ENCODE measurements at places on chromosomes 7 and 10.

DNA sequence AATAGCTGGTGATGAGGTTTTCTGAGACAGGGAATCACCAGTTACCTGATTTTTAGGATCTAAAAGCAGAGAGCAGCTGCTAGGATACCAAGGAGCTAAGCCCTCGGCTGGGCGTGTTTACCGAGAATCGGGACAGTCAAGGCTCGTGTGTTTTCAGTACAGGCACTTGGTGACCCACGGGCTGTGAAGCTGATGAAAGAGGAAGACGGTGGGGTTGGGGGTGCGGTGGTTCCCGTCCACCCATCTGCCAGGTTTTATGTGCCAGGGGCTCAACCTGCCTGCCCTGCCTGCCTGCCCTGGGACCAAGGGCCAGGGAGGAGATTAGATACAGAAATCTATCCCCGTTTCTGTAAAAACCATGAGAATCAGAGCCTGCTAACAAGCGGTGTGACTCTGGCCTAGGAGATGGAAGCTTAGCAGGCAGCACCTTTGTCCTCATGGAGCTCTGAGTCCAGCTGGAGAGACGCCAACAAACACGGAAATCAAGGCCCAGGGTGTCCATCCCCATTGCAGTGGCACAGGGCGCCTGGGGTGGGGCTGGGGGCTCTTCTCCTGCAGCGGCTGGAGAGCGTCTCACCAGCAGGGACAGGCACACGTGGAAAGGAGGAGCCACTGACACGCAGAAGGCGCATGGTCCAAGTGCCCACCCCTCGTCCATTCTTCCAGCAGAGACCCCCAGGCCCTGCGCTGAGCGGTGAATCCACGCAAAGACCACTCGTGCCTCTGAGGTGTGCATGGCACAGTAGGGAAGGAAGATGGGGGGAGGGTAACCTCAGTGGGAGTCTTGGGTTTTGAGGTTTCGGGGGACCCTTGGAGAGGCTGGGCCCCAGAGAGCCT is 265.0 kb upstream of the TCERG1L start:
- DNase-seq, result no peak

DNA sequence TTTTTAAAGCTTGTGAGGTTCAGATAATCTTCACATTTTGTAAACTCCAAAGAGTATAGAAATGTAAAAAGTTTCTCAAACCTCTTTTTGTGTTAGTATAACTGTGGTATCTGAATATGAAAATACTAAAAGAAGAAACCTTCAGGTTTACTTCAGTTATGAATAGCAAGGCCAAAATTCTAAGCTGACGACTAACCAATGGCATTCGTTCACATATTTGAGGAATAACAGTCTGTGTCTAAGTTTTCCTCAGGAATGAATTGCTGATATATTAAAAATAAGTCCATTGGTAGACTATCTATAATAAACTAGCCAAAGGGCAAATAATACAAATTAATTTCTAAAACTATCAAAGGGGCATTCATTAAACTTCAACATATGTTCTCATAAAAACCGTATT is 206.0 kb downstream of the CXCL12 start:
- DNase-seq, result no peak

GRCh38 chr7:86786376-86786775 is 142.7 kb downstream of the GRM3 start:
- DNase-seq, result no peak

DNA sequence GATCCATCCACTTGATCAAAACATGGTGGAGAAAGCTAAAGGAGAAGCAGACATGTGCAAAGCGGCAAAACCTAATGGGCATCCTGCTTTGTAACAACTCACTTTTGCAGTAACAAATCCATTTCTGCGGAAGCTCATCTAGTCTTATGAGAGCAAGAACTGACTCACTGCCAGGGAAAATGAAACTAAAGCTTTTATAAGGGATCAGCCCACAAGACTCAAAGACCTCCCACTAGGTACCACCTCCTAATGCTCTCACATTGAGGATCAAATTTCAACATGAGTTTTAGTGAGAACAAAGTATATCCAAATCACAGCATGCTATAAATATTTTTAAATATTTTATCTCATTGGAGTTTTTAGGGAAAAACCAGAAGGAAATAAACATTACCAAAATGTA is 120.1 kb upstream of the GNAI1 start:
- DNase-seq, result no peak

DNA sequence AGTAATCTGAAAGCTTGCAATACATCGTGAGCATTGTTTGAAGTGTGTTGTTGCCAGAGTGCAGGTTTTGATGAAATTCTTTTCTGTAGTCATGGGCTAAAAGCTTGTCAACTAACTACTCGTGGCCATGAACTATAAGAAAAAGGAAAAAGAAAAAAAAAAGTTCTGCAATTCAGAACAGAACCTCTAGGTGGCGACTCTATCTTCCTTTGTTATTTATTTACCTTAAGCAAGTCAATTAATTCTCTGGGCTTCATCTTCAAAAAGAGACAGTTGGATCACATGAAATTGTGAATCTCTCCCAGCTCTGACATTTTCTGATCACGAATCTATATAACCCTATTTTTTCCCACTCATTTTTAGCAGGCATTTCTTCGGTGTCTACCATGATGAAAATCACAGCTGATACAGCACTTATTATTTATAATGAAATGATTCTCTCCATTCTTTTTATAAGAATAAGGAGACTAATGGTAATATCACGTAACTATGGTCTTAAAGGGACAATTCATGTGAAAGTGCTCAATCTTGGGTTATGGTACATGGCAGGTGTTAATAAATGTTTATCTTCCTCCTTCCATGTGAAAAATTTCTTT is 18.8 kb downstream of the TMEM196 start:
- DNase-seq, result no peak

DNA sequence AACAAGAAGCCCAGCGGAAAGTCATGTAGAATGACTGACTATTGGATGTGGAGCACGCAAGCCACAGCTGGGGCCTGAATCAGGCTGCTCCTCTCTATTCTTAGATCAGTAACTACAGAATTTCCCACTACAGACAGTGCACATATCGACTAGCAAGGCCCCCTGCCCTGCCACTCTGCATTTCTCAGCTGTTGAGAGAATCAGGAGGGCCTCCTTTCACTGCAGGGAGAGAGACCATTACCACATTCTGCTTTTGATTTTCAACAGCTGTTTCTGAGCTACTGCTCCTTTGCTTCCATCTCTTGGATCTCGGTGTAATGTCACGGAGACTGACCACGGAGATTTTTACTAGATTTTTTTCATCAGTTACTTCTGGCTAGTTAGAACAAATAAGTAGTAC is 73.8 kb downstream of the PON1 start:
- no peak for DNase-seq

- DNase-seq, result no peak
Measured at GRCh38 chr7:114924038-114924712, 2.3 kb downstream of the MDFIC start.

DNA sequence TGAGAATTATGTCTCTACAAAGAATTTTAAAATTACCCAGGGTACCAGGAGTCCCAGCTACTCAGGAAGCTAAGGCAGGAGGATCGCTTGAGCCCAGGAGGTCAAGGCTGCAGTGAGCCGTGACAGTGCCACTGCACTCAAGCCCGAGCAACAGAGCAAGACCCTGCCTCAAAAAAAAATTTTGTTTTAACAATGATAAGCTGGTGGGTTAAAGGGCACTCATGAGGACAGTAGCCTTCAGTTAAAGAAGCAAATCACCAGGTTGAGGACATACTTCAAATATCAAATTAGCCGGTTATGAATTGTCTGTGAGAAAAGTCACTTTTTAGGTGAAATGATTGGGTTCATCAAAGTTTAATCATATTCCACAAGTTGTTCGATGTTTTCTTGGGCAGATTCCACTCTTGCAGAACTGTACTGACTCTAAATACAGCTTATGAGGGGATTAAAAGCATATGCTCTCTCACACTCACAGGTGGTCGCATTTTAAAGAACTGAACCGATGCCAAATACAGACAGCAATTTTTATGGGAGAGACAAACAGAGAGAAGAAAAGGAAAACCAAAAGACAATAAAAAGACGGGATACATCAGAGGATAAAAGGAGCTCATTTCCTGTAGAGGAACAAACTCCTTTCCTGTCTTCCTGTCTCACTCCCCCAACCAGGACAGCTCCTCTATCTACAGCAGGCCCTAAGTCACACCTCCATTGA is 582.8 kb upstream of the NRP1 start:
- DNase-seq, result no peak

DNA sequence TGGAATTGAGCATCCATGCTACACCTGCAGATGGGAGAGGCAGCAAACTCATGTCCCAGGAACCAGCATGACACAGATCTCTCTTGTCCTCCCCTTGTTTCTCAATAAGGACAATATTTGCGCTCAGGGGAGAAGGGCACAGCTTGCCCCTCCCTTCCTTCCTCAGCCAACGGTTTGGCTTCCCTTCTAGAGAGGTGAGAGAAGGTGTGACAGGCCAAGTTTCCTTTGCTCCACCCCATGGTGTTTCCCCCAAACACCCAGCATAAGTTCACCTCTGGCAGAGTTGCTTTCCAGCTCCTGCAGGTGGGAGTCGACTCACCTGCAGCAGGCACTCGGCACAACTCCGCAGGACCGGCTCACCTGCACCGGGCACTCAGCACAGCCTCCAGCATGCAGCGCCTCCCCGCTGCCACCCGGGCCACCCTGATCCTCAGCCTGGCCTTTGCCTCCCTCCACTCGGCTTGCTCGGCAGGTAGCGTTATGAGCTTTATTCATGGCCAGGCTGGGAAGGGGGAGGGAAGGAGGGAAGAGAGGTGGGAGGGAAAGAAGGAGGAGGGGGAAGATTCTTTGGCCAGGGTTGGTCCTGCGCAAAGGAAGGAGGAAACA is at the start of the genes ATP6V0A4 and TMEM213:
Gene ATP6V0A4 (minus strand): TSS at position 482 of the 606 bp plus-strand sequence. CDS start 26,949 bp downstream, outside the sequence.
Gene TMEM213 (plus strand): TSS at position 280 of the 606 bp plus-strand sequence. CDS start 111 bp downstream, at position 391.
- no peak for DNase-seq

DNA sequence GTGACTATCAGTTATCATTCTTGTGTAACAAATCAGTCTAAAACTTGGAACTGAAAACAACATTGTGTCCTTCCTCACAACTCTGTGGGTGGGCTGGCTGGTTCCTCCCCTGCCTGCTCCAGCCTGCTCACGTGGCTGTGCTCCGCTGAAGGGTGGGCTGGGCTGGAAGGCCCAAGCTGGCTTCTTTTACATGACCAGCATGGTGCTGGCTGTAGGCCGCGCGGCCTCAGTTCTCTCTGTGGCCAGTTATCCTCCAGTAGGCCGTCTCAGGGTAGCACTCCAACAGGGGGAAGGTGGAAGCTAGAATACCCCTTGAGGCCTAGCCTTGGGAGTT is 11.3 kb downstream of the ADAMTS14 start:
- no peak for DNase-seq

GRCh38 chr10:26855186-26855585 is 5.6 kb downstream of the ABI1 start:
- DNase-seq, result no peak

Measured in stimulated activated naive CD4-positive, alpha-beta T cell treated with Interleukin-2 at 50 U/mL for 16 hours (primary cell).